GM13976 (cell line): ENCODE measurements at places on chromosomes 1 and 21.
A peak's percentile ranks its signal among the peaks of the same experiment; 100 is the strongest.

DNA sequence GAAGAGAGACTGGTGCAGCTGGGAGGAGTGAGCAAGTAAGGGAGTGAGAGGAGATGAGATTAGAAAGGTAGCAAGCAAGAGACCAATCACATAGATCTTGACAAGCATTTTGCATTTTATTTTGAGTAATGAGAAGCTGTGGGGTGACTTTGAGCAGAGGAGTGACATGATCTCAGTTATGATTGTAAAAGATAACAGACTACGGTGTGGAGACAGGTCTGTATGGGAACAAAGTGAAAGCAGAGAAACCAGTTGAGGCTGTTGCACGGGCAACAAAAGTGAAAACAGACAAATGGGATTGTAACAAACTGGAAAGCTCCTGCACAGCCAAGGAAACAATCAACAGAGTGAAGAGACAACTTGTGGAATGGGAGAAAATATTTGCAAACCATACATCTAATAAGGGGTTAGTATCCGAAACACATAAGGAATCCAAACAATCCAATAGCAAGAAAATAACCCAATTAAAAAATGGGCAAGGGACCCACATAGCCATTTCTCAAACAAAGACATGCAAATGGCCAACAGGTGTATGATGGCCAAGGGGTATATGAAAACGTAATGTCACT, 68.4 kb downstream of the SNRPE start:
- DNase-seq = no peak

- no peak for DNase-seq
Observed at GRCh38 chr1:31248276-31248675, 8.6 kb upstream of the NKAIN1 start.

GRCh38 chr1:54742282-54742681, 22.0 kb downstream of the PARS2 start:
- DNase-seq = no peak

- no peak for DNase-seq
Observed at GRCh38 chr1:226943156-226943555, 3.1 kb downstream of the COQ8A start.

DNA sequence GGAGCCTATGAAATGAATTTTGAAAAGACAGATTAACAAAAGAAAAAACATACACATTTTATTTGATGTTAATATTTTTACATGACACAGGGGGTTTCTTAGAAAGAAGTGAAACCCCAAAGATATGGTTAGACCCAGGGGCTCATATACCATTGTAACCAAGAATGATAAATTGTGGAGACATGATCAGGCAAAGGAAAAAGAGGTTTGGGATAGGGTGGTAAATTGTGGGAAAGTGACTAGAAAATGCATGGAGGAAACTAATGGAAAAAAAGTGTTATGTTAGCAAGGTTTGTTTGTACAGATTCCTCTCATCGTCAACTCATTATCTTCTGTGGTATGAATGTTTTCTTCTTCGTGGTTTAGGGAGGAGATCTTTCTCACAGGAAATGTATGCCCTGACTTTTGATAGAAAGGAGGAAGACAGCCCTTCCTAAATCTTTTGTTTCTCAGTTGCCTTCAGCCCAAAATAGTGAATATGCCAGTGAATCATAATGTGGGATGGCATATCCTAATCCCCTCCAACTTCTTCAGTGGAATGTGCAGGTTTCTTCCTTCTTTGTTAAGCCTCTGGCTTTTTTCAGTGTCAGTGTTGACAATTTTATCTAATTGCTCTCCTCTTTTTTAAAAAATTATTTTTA, 140.4 kb upstream of the UBE2U start:
- DNase-seq = no peak

GRCh38 chr1:15923241-15923640, 52.7 kb downstream of the ZBTB17 start:
- no peak for DNase-seq

GRCh38 chr1:91591175-91591974, 90.7 kb downstream of the CDC7 start:
- DNase-seq = peak; percentile 7

- DNase-seq = no peak
Observed at GRCh38 chr1:219278288-219278687, 104.6 kb downstream of the LYPLAL1 start.

GRCh38 chr1:201080135-201080534, 32.1 kb downstream of the CACNA1S start:
- no peak for DNase-seq

DNA sequence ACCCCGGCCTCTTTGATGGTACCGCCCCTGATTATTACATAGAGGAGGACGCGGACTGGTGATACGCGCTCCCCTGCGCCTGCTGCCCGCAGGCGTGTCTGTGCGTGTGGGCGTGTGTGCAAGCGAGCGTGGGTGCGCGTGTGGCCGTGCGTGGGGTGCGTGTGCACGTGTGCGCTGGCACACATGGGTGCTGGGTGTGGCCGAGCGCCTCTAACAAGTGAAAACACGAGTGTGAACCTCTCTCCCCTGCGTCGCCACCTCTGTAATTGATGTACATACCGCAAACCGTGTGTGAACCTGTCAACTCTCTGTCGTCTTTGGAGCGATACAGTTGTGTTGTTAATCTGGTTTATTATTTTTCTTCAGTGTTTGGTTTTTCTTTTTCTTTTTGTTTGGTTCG, 87.8 kb upstream of the TMEM51 start:
- no peak for DNase-seq

- no peak for DNase-seq
Observed at GRCh38 chr1:18232052-18232451, 124.5 kb downstream of the IGSF21 start.

- DNase-seq = peak; percentile 72
Observed at GRCh38 chr1:31723828-31724359, 20.1 kb upstream of the COL16A1 start.

DNA sequence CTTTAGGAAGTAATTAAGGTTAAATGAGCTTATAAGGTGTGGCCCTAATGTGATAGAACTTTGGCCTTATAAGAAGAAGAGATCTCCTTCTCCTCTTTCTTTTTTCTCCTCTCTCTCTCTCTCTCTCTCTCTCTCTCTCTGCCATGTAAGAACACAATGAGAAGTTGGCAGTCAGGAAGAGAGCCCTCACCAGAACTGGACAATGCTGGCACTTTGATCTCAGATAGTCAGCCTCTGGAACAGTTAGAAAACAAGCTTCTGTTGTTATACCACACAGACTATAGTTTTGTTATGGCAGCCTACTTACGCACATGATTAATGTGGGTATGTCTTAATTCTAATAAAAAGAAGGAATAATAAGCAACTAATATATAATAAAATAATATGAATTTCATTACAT, 444.2 kb upstream of the LRRC7 start:
- no peak for DNase-seq

- DNase-seq = no peak
Observed at GRCh38 chr1:82759035-82759434, 958.3 kb downstream of the ADGRL2 start.

- no peak for DNase-seq
Observed at GRCh38 chr1:201660931-201661822, 122.2 kb downstream of the NAV1 start.

DNA sequence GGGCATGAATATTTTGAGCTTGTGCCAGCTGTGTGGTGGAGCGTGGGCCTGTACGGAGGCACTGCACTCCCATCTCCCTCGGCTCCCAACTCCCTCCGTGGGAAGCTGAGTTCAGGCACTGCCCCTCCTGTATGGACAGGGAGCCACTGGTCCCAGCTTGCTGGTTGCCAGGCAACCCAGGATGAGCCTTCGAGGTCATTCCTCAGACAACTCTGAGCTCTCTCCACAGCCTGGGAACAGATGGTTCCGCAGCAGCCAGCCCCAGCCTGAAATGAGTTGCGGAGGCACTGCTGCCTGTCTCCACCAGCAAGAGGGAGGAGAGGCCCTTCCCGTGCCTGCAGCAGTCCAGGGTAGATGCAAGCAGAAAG, 58.4 kb upstream of the TENT5B start:
- no peak for DNase-seq

GRCh38 chr1:236795757-236796667, 920 bp downstream of the MTR start:
- no peak for DNase-seq

- DNase-seq = no peak
Observed at GRCh38 chr1:64841330-64842065, 96.6 kb downstream of the RAVER2 start.

- peak; percentile 30 for DNase-seq
Observed at GRCh38 chr1:66532798-66533783, 862 bp upstream of the SGIP1 start.

GRCh38 chr1:161044535-161044907, 1.3 kb downstream of the USF1 start:
- DNase-seq = no peak

- no peak for DNase-seq
Observed at GRCh38 chr1:66355756-66356155, 178.2 kb upstream of the SGIP1 start.

DNA sequence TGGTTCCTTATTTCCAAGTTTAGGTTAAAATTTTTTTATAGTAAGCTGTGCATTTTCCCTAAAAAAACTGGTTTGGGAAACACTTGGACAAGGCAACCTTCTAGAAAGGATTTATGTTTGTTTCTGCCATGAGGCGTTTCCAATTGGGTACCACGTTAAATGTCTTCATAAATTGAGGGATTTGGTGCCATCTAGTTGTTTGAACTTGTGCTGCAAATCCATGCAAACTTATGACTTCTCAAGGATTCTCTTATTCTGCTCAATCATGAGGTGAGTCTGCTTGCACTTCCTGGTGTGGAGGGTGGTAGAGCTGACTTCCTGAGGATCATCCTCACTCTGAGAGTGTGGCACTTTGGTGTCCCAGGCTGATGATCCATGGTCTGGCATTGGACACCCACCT, 123.3 kb downstream of the PCNX2 start:
- no peak for DNase-seq

DNA sequence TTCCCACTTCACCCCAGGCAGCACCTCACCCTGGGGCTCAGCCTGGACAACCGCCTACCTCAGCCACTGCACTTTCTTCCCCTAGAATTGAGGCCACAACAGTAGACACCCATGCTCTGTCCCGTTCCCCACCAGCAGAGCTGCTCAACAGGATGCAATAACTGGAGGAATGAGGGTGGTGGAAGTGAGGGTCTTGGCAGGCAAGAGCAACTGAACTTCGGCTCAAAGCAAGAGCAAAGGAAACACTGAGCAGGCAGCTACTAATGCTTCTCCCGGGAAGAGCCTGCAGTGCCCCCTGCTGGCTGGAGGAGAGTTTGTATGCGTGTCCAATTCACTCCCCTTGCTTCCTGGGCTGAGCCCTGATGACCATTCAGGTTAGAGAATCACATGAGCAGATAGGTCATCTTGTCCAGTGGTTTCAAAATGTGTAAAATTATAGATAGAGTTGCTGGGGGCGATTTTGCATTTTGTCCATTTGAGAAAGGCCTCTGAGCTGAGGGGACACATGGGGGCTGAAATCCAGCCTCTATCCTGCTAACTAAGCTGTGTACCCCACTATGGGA, 13.9 kb downstream of the NT5C1A start:
- peak; percentile 76 for DNase-seq

DNA sequence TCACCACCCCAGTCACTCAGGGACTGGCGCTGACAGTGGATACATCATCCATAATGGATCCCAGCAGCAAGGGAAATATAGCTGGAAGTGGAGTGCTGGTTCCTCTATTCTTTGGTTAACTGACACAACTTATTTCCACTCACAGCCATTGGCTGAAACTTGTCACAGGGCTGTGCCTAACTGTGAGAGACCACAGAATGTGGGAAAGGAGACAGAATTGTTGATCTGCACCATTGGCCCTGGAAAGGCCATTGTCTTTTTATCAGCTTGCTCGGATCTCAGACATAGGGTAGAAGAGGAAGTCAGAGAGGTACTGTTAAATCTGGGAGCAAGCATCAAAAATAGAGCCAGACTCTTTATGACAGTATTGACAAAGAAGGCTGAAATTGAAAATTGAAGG, 451.3 kb downstream of the AJAP1 start:
- DNase-seq = no peak

DNA sequence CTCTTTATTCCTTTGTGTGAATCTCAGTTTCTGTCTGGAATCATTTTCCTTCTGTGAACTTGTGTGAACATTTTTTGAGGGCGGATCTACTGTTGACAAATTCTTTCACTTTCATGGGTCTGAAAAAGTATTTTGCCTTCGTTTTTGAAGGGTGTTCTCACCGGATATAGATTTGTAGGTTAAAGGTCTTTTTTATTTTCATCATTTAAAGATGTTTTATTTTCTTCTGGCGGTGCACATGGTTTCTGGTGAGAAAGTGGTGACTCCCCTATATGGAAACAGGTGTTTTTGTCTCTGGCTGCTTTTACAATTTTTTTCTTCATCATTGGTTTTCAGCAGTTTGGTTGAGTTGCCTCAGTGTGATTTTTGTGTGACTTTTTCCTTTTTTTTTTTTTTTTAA, 94.9 kb downstream of the DYRK1A start:
- peak; percentile 32 for DNase-seq

DNA sequence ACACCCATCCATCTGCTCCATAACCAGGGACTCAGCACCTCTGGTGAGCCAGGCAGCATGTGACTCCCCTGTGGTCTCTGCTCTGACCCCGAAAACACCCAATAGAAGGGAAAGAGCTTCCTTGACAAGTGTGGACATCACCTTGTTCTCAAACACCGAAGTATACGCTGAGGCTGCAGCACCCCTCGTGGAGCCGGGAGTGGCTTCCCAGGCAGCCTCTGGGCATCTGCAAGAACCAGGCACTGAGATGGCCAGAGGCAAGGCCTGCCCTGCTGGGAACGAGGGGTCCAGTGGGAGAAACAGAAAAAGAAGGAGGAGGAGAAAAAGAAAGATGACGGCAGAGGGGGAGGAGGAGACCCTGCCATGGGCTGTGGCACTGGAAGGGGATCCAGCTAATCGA, 18.2 kb upstream of the AJAP1 start:
- no peak for DNase-seq

DNA sequence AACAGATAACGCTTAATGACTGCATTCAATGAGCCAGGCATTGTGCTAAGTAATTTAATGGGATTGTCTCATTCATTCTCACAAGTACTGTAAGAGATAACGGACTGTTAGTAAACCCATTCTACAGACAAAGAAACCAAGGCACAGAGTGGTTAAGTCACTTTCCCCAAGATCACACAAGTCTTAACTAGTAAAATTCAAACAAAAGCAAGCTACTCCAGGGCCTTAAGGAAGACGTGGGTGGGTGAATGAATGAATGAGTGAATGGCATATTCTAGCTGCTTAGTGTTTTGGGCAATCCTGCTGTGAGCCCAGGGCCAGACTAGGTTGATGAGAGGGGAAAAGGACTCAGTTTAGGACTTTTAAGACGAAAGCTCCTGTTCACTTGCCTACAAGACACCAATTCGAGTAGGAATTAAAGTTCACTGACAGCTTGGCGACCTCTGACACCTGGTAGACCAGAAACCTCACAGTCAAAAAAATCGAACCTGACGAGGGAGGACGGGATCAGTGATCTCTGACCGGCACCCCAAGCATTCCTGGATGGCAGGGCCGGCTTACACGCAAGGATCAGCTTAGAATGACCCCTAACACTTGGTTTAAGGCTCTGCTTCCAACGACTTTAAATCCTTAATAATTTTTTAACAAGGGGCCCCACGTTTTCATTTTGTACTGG, 557 bp downstream of the EMC1 start:
- DNase-seq = no peak
